ENCODE measurements at places on chromosomes 13 and 19. TPM values are rescaled to one million over a fixed set of nuclear protein-coding genes. Genes with fewer than 3 reads are reported as not detected.

ADAMTS10 gene
- total RNA-seq, result 6.6 TPM

CNFN gene
- 2.0 TPM for total RNA-seq

MYO1F gene
- 0.24 TPM for total RNA-seq

IGFL4 gene
- not detected for total RNA-seq

PLPP2 gene
- 54.6 TPM for total RNA-seq

LILRB3 gene
- not detected for total RNA-seq

C19orf33 gene
- total RNA-seq, result 2.7 TPM

DKKL1 gene
- total RNA-seq, result not detected

KCNN1 gene
- total RNA-seq, result not detected

HIPK4 gene
- under 0.01 TPM for total RNA-seq

CEACAM16 gene
- total RNA-seq, result not detected

MIA gene
- not detected for total RNA-seq

ZNF628 gene
- total RNA-seq, result 3.4 TPM

RASGRP4 gene
- total RNA-seq, result not detected

ZNF57 gene
- 5.0 TPM for total RNA-seq

MUC16 gene
- total RNA-seq, result not detected

FUT1 gene
- not detected for total RNA-seq

CEACAM7 gene
- total RNA-seq, result not detected

ZNF66 gene
- 3.6 TPM for total RNA-seq

KLK14 gene
- not detected for total RNA-seq

APLP1 gene
- total RNA-seq, result 2.5 TPM

PSG1 gene
- not detected for total RNA-seq

SSBP4 gene
- total RNA-seq, result 73.6 TPM

CNN1 gene
- total RNA-seq, result 9.3 TPM

MISP gene
- 2.0 TPM for total RNA-seq

CELF5 gene
- not detected for total RNA-seq

SLC17A7 gene
- total RNA-seq, result not detected

ACP5 gene
- 0.97 TPM for total RNA-seq
